Neuronal stem cell (in vitro differentiated cells): ENCODE measurements at places on chromosomes 6 and 20.

DNA sequence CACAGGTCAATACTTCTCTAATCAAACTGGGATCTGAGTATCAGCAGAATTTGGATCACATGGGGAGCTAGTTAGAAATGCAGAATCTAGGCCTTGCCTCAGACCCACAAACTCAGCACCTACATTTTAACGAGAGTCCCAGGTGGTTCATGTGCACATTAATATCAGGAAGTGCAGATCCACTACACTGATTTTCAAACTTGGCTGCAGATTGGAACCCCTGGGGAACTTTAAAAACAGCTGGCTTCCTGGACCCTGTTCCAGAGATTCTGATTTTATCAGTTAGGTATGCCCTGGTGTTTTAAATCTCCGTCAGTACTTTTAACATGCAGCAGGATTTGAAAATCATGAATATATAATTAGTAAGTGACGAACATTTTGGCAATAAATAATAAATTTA is 1.9 kb upstream of the CST8 start:
- no peak for DNase-seq

DNA sequence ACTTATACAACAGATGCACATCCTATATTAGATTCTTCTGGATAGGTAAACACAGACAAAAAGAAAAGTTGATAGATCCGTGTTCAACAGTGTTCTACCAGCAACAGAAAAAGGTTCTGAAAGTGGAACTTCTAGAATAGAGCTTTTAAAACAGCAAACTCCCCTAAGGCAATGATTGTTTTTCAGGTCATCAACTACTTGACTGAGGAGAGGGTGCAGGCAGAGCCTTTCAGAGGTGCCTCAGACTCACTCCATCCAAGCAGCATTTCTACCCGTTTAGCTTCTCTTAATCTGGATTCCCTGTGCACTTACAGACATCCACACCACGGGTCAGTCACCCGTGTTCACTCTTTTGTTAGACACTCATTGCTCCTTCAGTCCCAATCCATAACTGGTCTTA is 28.9 kb downstream of the FYN start:
- no peak for DNase-seq

DNA sequence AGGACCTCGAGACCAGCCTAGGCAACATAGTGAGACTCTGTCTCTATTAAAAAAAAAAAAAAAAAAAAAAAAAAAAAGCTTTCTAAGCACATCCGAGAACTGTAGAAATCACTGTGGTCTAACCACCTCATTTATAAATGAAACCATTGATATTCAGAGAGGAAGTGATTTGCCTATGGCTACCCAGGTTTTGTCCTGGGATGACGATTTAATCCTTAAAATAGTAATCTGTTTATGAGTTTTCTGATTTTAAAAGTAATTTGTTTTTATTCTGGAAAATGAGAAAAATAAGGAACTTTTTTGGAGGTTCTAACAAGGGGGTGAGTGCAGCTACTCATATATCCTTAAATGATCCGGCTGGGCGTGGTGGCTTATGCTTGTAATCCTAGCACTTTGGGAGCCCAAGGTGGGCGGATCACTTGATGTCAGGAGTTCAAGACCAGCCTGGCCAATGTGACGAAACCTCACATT is 6.5 kb upstream of the BTN3A2 start:
- DNase-seq: no peak

GRCh38 chr6:144661116-144661806 is 376.1 kb downstream of the UTRN start:
- no peak for DNase-seq

- no peak for DNase-seq
Measured at GRCh38 chr6:15355683-15356099, 109.8 kb downstream of the JARID2 start.

DNA sequence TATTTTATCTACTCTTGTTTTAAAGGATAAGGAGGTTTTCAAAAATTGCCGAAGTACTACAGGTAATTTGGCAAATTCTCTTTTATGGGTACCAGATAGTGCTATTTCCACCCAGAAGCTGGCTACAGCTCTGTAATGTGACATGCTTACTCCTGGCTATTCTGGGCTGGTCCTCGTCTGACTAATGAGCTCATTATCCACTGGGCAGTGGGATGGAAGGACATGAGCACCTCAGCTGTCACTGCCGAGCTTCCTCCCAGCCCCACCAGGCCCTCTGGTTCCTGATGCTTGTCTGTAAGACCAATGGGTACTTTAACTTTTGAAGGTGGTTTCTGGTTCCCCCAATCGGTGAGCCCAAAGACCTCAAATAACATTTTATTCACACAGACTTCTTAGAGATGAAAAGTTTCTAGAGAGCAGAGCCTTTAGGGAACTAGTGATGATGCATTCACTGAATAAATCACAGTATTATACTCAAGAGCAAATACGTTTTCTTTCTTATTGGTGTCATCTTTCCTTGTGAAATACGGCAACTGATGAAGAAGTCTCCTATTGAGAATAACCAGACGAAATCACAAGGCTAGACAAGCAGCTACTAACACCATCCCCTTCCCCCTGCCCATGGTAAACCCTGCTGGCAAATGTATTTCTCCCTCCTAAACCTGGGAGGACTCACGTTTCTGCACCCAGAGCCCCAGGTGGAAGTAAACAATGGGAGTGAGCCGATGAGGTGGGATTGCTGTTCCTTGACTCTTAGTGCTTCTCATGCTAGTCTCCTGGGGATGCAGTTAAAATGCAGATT is 80.8 kb downstream of the SLC22A3 start:
- peak; percentile 4 for DNase-seq

DNA sequence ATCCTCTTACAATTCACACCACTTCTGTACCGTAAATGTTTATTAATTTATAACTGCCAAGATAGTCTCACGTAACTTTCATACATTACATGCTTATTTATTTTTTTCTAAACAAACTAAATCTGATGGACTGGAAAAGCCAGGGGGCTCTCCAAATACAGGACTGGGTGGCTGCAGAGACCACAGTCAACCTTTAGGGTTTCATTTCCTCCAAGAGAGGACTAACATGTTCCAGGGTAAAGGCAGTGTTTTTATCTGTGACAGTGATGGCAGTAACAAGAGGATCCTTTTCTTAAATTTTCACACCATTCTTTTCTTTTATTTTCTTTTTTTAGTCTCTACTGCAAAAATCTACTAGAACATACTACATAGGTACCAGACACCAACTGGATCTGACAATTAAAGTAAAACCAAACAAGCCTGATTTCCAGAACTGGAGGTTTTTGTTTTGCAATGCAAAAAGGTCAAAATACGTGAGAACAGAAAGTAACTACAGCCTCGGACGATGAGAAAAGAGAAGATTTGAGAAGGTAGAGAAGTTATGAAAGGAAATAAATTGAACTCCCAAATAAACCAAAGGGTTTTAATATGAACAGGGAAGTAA is 1.2 kb downstream of the LMBRD1 start:
- DNase-seq: no peak

GRCh38 chr6:168015009-168015408 is 17.5 kb downstream of the KIF25 start:
- DNase-seq: no peak

- DNase-seq: no peak
Measured at GRCh38 chr6:18823782-18824386, 436.7 kb downstream of the RNF144B start.

GRCh38 chr6:161422710-161423680 is 149.1 kb upstream of the AGPAT4 start:
- DNase-seq: no peak

DNA sequence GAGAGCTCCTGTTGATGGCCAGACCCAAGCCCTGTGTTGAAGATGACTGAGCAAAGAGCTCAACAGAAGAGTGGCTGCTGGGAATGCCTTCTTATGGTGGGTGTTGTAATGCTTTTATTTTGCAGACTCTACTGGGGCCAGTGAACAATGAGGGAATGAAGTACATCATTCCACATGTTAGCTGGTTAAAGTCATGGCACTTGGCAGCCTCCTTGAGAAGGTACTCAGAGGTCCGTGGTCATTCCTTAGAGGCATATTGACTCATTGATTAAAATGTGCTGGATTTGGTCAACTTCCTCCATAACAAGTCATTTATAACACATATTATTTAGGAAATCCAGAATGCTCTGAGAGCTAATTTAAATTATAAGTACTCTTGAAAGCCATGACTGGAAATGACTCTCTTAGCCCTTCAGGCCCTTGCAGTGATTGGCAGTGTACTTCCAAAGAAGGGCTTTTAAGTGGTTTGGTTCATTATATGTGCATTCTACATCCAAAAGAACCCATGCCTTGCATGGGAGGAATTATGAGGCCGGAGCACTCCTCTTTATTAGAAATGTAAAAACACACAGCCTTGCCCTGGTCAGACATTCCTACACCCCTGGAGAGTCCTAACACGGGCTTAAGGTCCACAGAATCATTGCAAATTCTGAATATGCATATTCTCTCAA is 976.9 kb downstream of the KIF16B start:
- no peak for DNase-seq

DNA sequence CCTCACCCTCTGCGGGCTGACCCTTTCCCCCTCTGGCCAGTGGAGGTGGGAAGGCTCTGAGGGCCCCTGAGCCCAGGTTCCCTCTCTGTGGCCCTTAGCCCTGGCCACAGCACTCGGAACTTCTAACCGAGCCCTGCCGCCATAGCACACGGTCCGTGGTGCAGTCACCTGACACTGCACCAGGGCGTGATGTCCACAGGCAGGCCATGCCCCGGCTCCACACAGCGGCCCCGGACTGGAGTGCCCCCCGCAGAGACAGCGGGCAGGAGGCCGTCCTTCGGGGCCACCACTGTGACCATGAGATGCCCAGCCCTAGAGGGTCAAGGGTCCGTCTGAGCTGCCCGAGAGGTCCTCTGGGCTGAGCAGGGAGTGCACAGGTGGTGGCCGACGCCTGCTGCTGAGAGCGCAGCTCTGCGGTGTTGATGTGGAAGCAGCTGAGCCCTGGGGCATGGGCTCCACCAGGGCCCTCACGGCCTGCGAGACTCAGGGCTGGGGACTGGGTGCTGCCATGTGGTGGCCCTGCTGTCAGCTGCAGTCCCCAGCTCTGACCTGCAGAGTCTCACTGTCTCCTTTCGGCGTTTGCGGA is 11.2 kb upstream of the BHLHE23 start:
- DNase-seq: no peak

DNA sequence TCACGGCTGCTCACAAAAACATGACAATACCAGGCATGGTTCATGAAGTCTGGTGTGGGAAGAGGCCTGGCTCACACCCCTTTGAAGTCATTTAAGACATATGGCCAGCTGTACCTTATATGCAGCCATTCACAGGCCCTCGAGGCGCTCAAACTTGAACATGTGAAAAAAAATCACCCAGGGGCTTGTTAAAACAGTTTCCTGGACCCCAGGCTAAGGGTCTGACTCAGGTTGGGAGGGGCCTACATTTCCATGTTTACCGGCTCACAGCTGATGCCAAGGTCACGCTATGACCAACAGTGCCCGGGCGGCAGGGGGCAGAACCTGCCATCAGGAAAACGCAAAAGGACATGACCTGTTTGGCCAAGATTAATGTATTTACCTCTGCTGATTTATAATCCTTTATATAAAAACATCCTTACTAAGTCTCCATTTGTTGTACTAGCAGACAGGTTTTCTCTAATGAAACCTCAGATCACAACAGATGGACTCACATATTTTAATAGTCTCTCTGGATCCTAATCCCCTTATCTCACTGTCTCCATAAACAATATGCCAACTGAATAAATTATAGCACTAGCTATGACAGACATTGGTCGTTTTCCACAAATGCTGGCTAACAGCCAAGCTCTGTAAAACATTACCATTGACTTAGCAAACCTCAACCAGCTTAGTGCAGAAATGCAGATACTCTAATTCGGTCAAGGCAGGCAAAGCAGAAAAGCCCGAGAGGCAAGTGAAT is 19.9 kb downstream of the EZR start:
- no peak for DNase-seq

DNA sequence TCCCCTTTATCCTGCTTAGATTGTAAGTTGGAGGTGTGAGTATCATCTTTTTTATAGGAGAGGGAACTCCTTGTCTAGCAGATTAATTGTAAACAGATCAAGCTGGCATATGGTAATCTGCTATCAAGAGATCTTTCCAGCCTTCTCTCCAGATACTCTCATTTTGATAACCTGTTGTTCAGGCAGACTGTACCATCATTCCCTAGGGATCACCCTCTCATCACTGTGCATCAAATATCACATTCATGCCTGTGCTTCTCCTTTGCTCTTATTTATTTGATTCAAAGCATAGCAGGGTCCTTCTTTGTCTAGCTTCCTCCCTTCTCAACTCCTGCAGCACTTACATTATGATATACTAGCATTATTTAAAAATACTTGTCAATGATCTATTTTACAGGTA is 73.8 kb downstream of the LRRC1 start:
- DNase-seq: no peak

DNA sequence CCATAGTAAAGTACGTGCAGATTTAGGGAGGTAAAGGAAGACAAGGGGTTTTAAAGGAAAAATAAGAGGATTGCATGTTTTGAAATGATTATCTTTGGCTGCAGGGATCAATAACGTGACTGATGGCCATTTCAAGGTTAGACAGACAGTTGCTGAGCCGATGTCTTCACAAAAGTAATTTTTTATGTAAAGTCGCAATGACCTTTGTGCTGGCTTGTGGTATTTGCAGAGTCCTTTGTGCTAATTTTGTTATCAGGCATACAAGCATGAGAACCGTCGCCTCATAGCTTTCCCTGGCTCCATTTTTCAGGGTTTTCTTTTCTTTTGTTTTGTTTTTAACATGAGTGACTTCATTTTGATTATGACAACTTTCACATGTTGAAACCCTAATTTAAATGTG is 605.7 kb upstream of the GJE1 start:
- no peak for DNase-seq

GRCh38 chr6:14671261-14671681 is 553.7 kb downstream of the CD83 start:
- no peak for DNase-seq

DNA sequence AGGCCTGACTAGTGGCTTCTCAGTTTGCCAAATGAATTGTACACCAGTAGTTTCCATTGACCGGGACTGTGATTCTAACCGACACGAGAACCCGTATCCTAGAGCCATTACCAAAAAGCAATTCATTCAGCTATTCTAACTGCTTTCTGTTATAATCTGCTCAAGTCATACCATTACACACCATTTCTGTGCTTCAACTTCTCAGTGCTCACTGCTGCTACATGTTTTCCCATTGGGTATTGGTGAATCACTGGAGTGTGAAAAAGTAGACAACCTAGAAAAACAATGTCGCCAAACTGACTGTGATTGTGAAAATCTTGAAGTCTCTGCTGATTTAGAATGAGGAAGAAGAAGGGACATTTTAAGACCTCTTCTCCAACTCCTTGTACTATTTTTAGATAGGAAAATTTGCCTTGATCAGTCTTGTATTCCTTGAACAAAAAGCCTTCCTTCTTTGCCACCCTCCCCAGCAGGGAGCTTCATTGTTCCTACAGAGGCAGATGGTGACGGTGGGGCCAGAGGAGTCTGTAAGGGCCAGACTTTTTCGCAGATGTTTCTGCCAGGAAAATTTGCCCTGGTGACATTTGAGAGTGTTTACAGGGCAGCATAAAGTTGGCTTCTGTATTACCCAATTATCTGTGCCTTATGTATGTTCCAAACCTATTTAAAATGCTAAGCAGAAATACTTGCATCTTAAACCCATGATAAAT is 31.7 kb upstream of the MAP3K4 start:
- no peak for DNase-seq
